ENCODE measurements at places on chromosomes 5 and 9.

GRCh38 chr5:135287551-135287950, 111.5 kb downstream of the MACROH2A1 start:
- no peak for DNase-seq

DNA sequence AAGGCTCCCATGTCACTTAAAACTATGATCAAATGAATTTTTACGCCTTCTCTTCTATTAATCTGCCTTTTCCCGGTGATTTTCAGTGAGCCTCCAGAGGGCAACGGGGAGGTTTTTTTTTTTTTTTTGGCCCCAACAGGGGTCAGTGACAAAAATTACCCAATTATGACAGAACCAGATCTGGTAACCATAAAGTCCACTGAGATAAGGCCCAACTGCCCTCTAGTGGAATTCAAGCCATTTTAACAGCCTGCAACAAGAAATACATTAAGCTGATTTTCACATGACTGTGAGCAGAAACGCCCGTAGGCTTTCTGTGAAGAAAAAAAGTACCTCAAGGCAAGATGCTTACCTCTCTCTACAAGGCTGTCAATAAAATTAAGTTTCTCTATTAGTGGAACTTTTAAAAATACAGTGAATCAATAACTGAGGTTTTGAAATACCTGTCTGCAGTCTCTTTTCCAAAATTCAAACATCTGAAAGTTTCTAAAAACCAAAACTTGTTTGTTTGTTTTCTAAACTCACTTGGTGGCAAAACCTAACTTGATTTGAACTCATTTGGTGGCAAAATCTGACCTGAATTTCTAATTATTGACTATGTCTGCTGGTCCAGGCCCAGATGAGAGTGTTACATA, 49.7 kb upstream of the FST start:
- DNase-seq = peak; percentile 77

DNA sequence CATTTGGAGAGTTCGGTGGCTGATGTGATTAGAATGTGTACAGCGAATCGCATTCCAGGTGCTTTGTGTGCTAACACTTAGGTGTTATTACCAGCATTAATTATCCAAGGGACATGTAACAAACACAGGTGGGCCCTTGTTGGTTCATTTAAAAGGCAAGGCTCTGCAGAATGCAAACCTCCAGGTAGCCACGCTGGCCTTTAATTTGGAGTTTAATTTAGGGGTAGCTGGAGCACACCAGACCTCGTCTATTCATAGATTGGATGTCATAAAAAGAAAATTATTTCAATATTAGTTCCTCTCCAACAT, 191.1 kb downstream of the MAT2B start:
- DNase-seq = no peak

GRCh38 chr9:133101356-133102189, 19.5 kb downstream of the RALGDS start:
- DNase-seq = no peak

DNA sequence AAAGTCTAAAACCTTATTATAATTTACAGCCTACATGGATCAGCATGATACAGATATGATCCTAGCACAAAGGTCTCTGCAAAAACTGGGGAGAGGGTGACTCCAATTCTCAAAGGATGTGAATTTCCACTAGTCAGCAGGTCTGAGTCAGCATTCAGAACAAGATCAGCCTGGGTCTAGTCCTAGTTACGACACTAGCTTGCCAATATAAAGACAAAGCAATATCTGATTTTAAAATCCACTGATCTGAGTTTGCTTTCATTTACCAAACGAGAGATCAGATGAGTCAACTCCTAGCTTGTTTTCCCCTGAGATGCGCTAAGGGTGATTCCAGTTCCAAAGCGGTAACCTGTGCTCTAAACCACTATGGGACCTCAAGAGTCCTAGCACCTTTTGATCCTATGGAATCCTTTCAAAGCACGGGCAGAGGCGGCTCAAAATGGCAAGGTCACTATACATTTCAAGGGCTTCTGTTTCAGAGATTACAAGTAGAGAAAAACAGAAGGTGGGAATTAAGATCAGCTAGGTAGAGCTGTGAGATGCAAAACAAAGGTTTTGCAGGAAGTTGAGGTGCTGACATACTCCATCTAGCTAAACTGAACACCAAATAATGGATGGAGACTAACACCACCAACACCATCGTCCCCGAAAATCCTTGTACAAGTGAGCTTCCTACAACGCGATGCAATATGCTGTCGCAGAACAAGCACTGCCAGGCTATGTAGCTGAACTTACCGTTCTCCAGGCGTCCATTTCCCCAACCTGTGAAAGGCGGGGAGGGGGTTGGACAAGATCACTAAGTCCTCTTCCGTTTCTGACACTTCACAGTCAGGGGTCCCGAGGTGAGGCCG, 906 bp downstream of the SLC25A51 start:
- DNase-seq = peak; percentile 79

GRCh38 chr5:61298580-61298979, 33.5 kb upstream of the ZSWIM6 start:
- DNase-seq = peak; percentile 74

GRCh38 chr9:129609486-129610212, 11.3 kb downstream of the C9orf50 start:
- peak; percentile 81 for DNase-seq

DNA sequence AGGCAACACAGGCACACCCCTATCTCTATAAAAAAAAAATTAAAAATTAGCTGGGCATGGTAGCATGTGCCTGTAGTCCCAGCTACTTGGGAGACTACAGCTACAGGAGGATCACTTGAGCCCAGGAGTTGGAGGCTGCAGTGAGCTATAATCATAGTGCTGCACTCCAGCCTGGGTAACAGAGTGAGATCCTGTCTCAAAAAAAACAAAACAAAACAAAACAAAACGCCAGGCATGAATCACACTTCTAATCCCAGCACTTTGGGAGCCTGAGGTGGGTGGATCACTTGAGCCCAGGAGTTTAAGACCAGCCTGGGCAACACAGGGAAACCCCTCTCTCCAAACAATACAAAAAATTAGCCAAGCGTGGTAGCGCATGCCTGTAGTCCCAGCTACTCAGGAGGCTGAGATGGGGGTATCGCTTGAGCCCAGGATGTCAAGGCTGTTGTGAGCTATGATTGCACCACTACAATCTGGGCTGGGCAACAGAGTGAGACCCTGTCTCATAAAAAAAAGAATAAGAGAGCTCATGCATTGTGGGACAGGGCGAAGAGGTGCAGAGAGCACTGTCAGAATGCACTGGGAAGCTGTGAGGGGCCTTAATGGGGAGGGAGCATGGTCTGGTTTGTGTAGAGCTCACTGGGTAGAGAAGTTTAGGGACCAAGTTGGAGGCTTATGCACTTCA, 8.4 kb upstream of the SAP30L start:
- no peak for DNase-seq

GRCh38 chr9:87250205-87250604, 247.5 kb upstream of the DAPK1 start:
- no peak for DNase-seq
